ENCODE measurements at places on chromosomes 11 and 22.
A peak's percentile ranks its signal among the peaks of the same experiment; 100 is the strongest.

GRCh38 chr11:120035756-120036155 lies 102.2 kb downstream of the TRIM29 start:
- DNase-seq, result no peak

DNA sequence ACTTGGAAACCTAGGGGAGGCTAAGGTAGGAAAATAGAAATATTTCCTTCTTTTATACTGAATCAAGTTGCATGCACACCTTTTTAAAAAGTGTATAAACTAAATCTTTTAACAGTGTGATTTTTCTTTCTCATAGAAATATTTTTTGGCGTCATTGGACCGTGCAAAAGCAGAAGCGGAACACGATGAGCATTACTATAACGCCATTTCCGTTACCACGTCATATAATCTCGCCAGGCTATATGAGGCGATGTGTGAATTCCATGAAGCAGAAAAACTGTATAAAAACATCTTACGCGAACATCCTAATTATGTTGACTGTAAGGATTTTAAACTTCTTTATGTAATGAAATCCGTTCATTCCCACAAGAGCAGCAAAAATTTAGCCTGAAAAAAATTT lies 13.4 kb downstream of the CTR9 start:
- DNase-seq, result no peak

DNA sequence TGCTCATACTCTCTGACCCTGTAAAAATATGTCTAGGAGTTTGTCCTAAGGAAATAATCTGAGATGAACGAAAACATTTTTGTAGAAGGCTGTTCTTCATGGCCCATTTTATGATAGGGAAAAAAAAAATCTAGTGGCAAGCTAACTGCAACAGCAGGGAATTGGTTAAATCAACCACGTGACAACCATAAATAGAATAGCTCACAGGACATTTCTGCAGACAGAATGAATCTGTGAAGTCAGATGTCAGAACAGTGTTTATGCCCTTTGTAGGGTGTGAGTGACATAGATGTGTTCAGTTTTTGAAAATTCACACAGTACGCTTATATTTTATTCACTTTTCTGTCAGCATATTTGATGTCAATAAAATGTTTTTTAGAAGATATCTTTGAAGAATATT lies 16.1 kb downstream of the ARHGAP1 start:
- DNase-seq, result no peak

- peak; percentile 6 for DNase-seq
These were observed at the start of gene TIRAP for GRCh38 chr11:126282736-126283591. Gene TIRAP, plus strand, starts transcription at chr11:126283093. Its CDS starts 7,802 bp downstream, at chr11:126290895.

GRCh38 chr11:64762674-64763525 lies 3.1 kb upstream of the PYGM start:
- DNase-seq, result no peak

DNA sequence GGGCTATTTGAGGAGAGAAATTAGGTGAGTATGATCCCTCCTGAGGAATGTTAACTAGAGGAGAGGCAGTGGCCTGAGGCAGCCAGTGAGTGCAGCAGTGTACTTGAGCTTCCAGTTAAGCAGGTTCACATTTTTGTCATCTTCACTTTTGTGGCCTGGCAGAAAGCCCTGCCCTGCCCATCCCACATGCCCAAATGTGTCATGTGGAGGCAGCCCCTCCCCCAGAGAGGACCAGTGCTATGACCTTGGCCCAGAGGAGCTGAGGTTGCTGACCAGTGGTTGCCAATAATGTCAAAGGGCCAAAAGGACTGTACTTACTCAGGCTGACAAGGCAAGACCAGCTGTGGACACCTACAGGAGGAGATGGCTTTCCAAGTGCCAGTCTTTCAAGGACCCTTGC lies 17.6 kb upstream of the GRK2 start:
- DNase-seq, result no peak

DNA sequence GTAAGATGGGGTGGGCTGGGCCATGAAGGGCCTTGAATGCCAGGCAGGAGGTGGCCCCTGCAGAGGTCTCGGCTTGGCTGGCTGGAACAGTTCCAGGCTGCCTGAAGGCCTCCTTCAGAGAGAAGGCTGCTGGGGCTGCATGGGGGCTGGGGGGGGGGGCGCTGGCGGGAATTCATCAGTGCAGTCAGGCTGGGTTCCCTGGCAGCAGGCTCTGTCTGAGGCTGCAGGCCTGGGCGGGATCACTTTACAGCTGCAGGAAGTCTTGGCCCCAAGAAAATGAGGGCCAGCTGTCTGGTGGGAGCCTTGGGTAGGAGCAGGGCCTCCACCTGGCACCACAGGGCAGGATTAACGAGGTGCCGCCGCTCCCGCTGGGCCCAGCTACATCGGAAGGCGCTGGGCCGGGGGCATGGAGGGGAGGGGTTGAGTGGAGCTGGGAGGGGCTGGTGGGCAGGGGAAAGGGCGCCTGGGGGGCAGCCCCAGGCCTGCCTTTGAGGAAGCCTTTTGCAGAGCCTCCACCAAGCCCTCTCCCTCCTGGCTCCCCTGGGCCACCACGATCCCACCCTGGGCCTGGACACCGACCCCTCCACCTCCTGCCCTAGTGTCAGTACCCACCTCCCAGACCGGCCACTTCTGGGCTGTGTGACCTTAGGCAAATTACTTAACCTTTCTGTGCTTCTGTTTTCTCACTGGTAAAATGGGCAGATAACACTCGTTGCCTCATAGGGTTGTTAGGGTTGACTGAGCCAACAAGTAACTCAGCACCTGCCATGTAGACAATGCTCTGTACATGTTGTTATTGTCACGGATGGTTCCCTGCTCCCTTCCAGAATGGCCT lies 31.0 kb upstream of the HMOX1 start:
- no peak for DNase-seq

GRCh38 chr22:37610480-37611129 lies 2.0 kb downstream of the GGA1 start:
- no peak for DNase-seq

DNA sequence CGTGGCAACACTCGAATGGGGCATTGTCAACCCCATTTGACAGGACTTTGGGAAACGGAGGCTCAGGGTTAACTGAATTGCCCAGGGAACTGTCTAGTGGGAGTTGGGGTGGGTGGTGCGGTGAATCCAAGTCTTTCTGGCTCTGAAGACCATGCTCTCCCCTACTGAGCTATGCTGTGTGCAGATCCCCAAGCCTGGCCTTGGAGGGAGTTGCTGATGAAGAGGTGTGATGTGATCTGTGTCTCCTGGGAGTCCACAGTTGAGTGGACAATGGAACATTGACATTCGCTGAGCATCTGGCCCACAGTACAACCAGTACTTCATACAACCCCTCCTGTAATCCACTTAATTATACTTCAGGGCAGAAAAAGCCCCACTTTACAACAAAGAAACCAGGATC lies 172.2 kb downstream of the ST3GAL4 start:
- DNase-seq, result no peak

DNA sequence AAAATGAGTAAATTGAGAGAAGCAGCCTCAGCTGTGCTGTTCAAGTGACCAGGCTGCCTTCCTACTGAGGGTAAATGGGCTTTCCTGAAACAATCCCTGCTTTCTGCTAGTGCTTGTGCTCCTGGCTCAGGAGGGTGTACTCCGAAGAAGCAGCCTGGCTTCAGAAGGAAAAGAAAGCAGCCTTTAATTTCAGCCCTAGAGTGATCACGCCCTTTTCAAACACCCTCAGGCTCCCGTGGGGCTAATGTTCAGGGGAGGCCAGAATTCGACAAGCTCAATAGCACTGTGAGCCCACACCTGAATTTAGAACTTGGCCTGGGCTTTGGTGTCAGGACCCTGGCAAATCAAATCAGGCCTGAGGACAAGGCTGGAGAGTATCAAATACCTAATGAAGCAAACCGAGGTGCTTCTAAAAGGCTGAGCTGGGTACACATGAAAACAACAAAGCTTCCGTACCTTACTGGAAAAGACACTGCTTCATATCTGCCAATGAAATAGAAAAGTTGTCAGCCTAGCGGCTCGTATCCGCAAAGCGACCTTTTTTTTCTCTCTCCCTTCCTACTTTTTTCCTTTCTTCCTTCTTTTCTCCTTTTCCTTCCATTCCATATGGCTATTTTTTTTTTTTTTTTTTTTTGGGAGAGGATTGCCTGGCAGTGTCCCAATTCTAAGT lies 387.8 kb downstream of the SOX6 start:
- no peak for DNase-seq

GRCh38 chr11:34327804-34328631 lies 29.8 kb downstream of the ABTB2 start:
- peak; percentile 29 for DNase-seq

GRCh38 chr11:86193297-86194095 lies 51.1 kb upstream of the EED start:
- DNase-seq, result peak; percentile 53

DNA sequence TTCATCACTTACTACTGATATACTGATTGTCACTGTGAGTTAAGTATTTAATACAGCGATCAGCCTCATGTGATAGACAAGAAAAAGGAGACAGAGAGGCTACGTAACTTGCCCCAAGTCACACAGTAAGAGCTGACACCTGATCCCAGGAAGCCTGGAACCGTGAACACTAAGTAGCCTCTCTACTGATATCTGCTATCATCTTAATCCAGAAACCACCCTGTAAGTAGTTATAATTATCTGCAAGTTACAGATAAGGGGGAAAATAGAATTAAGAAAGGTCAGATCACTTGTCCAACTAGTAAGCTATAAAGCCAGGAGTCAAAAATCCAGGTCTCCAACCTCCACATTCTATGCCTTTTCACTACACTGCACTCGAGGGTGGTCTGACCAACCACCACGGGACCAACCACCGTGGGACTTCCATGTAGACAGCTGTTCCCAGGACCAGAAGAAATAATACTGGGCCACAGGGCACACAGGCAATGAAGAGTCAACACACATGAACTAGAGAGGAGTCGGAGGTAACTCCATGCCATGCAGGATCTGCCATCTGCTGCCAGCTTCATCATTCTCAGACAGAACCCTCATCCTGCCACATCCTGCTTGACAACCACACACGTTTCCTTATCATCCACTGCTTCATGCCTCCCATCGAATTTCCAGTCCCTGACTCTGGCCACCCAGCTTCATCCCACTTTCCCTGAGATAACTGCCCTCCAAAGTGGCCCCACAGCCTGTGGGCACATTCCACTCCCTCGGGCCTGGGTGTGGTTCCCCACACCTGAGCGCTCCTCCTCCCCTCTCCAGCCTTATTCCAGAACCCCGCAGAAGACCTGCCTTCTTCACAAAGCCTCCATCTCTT lies 58.6 kb downstream of the MICAL3 start:
- no peak for DNase-seq

- DNase-seq, result no peak
These were observed 40.1 kb downstream of the REXO2 start for GRCh38 chr11:114479331-114479730.

- DNase-seq, result no peak
These were observed 8.4 kb downstream of the BLID start for GRCh38 chr11:122107566-122107965.

GRCh38 chr11:30610628-30611027 lies 24.5 kb upstream of the MPPED2 start:
- no peak for DNase-seq

- DNase-seq, result no peak
These were observed 80.2 kb downstream of the PRR5L start for GRCh38 chr11:36376009-36376887.

GRCh38 chr11:61171907-61172306 lies 10.7 kb upstream of the VPS37C start:
- no peak for DNase-seq

- DNase-seq, result no peak
These were observed 234.3 kb upstream of the NARS2 start for GRCh38 chr11:78808923-78809322.

GRCh38 chr11:45607995-45608394 lies 57.4 kb downstream of the CHST1 start:
- DNase-seq, result no peak

- no peak for DNase-seq
These were observed 81.4 kb upstream of the CD82 start for GRCh38 chr11:44483919-44484610.

- no peak for DNase-seq
These were observed 573.0 kb downstream of the TBC1D22A start for GRCh38 chr22:47335460-47335859.

DNA sequence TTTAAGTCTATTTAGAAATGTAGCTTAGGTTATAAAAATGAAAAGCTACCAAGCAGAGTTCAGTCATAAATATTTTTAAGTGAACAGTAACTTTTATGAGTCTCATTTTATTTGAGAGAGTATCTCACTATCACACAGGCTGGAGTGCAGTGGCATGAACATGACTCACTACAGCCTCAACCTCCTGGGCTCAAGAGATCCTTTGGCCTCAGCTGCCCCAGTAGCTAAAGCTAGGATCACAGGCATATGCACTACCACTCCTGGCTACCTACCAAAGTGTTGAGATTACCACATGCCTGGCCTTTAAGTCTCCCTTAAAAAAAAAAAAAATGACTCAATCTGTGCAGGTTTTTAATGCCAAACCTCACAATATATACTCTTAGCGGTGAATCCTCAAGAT lies 34.7 kb upstream of the CLNS1A start:
- no peak for DNase-seq

- DNase-seq, result no peak
These were observed 379.8 kb downstream of the SOX6 start for GRCh38 chr11:15976433-15977045.

GRCh38 chr11:71446942-71447688 lies 1.1 kb downstream of the DHCR7 start:
- DNase-seq, result no peak

- no peak for DNase-seq
These were observed 83.1 kb upstream of the GDPD4 start for GRCh38 chr11:77384571-77384970.

DNA sequence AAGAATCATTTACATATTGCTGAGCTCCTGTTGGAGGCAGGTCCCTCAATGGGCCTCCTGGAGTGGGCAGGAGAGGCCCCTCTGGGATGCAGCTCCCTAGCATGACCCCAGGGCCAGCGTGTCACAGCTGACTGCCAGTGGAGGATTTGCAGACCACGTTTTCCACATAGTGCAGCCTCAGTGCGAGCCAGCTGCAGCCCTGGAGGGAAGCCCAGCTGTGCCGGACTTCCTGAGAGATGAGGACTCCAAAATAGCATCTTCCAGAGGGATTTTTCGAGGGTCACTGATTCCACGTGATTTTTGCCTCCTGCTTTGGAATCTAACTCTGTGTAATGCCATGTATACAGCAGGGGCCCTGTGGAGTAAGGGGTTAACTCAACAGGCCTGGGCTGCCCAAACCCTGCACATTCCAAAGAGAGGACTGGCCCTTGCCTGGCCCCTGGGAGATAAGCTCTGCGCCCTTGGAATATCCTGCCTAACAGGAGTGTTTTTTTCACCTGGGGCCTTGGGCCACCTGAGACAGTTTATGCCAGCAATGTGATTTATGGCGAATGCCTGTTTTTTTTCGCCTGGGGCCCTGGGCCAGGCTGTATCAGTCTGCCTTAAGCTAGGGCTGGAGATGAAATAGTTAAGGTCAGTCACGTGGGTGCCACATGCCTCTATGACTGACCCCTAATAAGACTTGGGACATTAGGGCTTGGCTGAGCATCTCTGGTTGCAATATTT lies 47.4 kb downstream of the RPS6KA4 start:
- no peak for DNase-seq

- DNase-seq, result no peak
These were observed 158.2 kb downstream of the TTC28 start for GRCh38 chr22:28521451-28521850.
